Left lung (tissue), 14 donors: ENCODE measurements at places on chromosomes 2 and 18. TPM values are rescaled to one million over a fixed set of nuclear protein-coding genes. Genes with fewer than 3 reads are reported as not detected.
A peak's percentile ranks its signal among the peaks of the same experiment; 100 is the strongest.

Gene MAP2
- total RNA-seq, result 67.1 TPM

Gene PXDN
- 116 TPM for total RNA-seq

Gene EDAR
- 0.47 TPM for total RNA-seq

Gene ALLC
- not detected for total RNA-seq

Gene MRPL19
- total RNA-seq, result 45.9 TPM

Gene SERPINB12
- not detected for total RNA-seq

Gene IL18RAP
- 15.2 TPM for total RNA-seq

Gene MEIS1
- 57.6 TPM for total RNA-seq

Gene TEKT4
- total RNA-seq, result 1.8 TPM

Gene CNDP1
- total RNA-seq, result not detected

Gene AQP12B
- total RNA-seq, result not detected

Gene DYSF
- 24.5 TPM for total RNA-seq

Gene RNPEPL1
- 99.2 TPM for total RNA-seq

- no peak for DNase-seq
- H3K4me3 ChIP-seq, result no peak overlapping the region
- no peaks in the 10 kb centered on the region for H3K36me3 ChIP-seq
- H3K4me1 ChIP-seq, result no peaks in the 10 kb centered on the region
Observed at GRCh38 chr2:166135152-166135848, 7.5 kb upstream of the SCN1A start.

- H3K4me3 ChIP-seq, result no peak overlapping the region
- DNase-seq, result no peak
- H3K27me3 ChIP-seq, result no peaks in the 10 kb centered on the region
- H3K27ac ChIP-seq, result no peak overlapping the region
- peaks cover 16% of the 10 kb centered on the region for H3K4me1 ChIP-seq
- no peaks in the 10 kb centered on the region for H3K36me3 ChIP-seq
Observed at GRCh38 chr2:74828543-74828942, 5.4 kb upstream of the HK2 start.

DNA sequence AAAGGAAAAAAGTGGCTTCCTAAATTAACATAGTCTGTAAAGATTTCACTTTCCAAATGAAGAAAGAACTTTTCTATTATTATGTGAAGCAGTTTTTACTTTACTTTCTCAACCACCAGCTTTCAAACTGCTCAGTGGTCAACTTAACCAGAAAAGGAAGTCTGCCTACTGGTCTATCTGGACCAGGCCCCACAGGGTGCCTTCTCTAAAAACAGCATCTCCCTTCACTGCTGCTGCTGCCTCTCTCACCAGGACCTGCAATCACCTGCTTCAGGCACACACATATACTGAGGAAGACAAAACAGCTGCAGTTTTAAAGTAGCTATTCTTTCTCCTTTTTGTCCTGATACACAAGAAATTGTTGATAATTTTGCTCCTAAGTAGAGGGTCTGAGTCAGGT lies 221.3 kb upstream of the DCC start:
- H3K27me3 ChIP-seq, result no peaks in the 10 kb centered on the region
- DNase-seq, result no peak
- H3K27ac ChIP-seq, result no peak overlapping the region
- H3K36me3 ChIP-seq, result no peaks in the 10 kb centered on the region
- no peak overlapping the region for H3K4me3 ChIP-seq

GRCh38 chr2:26033270-26033817 lies 540 bp upstream of the RAB10 start:
- DNase-seq, result peak; percentile 74
- H3K36me3 ChIP-seq, result no peaks in the 10 kb centered on the region
- H3K27ac ChIP-seq, result peak overlapping the region; percentile 97
- no peaks in the 10 kb centered on the region for H3K27me3 ChIP-seq
- H3K4me1 ChIP-seq, result peaks cover 15% of the 10 kb centered on the region

DNA sequence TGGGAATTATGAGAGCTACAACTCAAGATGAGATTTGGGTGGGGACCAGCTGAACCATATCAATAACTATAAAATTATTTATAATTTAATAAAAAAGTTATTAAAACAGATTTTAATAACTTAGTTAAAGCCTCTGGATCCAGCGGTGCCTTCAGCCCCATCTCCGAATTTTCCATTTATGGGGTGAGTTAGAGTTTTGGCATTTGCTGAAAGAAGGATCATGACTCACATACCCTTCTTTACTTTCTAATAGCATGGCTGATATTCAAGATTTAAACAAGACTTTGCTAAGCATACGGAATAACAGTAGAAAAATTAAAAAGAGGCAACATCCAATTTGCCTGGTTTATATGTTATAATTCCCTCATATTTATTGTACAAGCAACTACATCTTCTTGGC lies 94.5 kb downstream of the RDH14 start:
- no peak overlapping the region for H3K27ac ChIP-seq
- no peaks in the 10 kb centered on the region for H3K4me1 ChIP-seq

- peak overlapping the region; percentile 23 for H3K27ac ChIP-seq
- peaks cover 5% of the 10 kb centered on the region for H3K4me1 ChIP-seq
- no peaks in the 10 kb centered on the region for H3K27me3 ChIP-seq
- H3K36me3 ChIP-seq, result peaks cover 23% of the 10 kb centered on the region
Observed at GRCh38 chr2:160317181-160318099, 117.4 kb upstream of the ITGB6 start.

- no peak overlapping the region for H3K27ac ChIP-seq
- no peaks in the 10 kb centered on the region for H3K27me3 ChIP-seq
- no peak overlapping the region for H3K4me3 ChIP-seq
Observed at GRCh38 chr2:61320181-61320580, 150.7 kb downstream of the USP34 start.

DNA sequence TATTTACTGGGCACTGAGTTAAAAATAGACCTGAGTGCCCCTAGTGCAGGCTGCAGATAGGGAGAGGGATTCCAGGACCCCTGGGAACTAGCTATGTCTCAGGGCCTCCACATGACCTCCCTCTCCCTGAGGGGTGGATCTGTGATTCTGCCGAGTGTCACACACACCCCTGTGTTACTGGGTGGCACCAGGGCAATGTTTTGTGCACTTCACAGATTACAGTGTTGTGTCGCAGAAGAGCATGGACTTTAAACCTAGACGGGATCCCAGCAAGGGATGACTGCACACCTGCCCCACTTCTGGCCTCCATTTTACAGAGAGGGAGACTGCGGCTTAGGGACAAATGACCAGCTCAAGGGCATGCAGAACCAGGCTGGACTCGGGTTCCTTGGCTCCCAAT lies 65.6 kb downstream of the ZFP36L2 start:
- H3K27ac ChIP-seq, result no peak overlapping the region
- H3K4me1 ChIP-seq, result peaks cover 20% of the 10 kb centered on the region
- no peak for DNase-seq
- H3K36me3 ChIP-seq, result no peaks in the 10 kb centered on the region
- H3K4me3 ChIP-seq, result no peak overlapping the region

DNA sequence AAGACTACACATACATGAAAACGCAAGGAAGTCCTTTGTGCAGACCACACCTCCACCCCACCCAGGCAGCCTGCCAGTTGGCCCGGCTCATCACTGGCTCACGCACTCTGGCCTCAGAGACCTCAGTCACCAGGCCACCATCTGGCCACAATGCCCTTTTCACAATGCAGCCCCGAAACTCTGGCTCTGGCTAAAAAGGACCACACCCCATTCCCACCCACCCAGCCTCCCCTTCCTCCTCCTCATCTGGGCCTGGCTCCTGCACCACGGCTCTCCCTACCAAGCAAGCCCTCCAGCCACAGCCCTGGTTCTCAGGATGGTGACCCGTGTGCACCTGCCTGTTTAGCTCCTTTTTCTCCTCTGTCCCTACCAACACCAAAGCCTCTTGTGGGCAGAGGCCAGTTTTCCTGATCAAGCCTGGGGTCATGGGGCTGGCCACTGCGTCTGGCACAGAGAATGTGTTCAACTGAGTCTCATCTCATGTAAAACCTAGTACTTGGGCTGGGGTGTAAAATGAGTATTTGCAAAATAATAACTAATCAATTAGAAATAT lies 7.4 kb downstream of the HDAC4 start:
- H3K27me3 ChIP-seq, result no peaks in the 10 kb centered on the region
- no peak overlapping the region for H3K27ac ChIP-seq
- H3K36me3 ChIP-seq, result peaks cover 12% of the 10 kb centered on the region
- H3K4me1 ChIP-seq, result peaks cover 38% of the 10 kb centered on the region

GRCh38 chr2:13504808-13505207 lies 788.1 kb downstream of the TRIB2 start:
- no peak overlapping the region for H3K27ac ChIP-seq
- no peaks in the 10 kb centered on the region for H3K36me3 ChIP-seq
- no peaks in the 10 kb centered on the region for H3K27me3 ChIP-seq
- no peak for DNase-seq
- H3K4me3 ChIP-seq, result no peak overlapping the region

DNA sequence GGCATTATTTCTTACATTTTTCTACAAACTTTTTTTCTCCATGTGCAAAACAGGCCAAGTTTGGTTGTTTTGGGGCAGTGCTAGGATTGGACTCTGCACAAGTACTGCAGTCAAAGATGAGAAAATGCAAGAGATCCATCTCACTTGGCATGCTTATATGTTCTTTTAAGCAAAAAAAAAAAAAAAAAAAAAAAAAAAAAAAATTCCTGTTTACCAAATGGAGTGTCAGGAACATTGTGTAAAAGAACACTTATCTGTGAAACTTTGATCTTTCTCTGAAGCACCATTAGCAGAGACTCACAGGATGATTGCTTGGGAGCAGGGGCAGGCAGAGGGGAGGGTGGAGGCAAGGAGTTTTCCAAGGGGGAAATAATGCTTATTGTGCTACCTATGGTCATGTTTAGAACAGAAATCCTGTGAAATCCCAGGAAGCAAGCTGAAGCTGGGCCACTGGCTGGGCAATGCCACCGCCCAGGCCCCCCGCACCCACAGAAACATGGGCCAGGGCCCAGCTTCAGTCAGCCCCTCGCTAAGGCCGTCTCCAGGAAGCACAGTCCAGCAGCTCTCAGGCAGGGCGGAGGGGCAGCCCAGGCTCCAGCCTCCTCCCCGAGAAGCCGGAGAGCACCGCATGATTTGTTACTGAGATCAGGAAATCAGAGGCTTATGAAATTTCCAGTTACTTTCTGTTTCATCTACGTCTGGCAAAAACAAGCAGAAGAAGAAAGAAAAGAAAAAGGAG lies 229.4 kb downstream of the ZNF516 start:
- peak overlapping the region; percentile 3 for H3K4me3 ChIP-seq
- H3K4me1 ChIP-seq, result peaks cover 20% of the 10 kb centered on the region

DNA sequence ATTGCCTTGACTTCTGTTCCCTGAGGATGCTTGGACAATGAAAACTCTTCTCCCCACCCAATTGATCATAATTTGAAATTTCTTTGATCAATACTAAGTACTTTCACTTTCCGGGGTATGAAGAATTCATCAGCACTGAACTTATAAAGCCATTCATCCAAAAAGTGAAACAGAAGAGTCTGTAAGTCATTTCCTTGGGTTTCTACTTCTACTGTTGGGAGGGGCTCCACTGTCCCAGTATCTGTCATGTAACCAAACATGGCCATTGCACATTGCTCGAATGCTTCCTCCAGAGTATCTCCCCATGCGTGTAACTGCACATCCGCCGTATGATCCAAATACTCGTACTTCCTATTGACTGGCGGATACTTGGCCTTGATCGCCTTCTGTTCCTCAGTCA lies 30.3 kb downstream of the NCL start:
- no peaks in the 10 kb centered on the region for H3K36me3 ChIP-seq
- DNase-seq, result no peak
- no peaks in the 10 kb centered on the region for H3K27me3 ChIP-seq
- no peak overlapping the region for H3K27ac ChIP-seq
- no peaks in the 10 kb centered on the region for H3K4me1 ChIP-seq

DNA sequence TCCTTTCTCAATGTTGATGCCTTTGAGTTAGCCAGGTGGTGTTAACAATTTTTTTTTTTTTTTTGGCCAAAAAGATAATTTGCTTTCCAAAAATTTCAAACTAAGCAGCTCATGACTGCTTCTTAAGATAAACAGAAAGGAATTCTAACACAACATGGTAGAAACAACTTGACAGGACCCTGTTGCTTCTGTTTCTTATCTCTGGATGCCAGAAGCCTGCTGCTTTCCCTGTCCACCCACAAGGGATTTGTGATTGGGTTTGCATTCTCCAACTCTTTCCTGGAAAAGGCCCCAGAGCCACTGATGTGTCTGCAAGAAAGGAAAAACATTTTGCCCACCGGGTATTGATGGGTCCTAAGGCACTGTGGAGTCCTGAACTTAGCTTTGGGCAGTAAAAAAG lies 217.2 kb upstream of the PKDCC start:
- no peaks in the 10 kb centered on the region for H3K27me3 ChIP-seq
- H3K36me3 ChIP-seq, result no peaks in the 10 kb centered on the region
- H3K4me1 ChIP-seq, result no peaks in the 10 kb centered on the region
- DNase-seq, result no peak
- no peak overlapping the region for H3K27ac ChIP-seq

DNA sequence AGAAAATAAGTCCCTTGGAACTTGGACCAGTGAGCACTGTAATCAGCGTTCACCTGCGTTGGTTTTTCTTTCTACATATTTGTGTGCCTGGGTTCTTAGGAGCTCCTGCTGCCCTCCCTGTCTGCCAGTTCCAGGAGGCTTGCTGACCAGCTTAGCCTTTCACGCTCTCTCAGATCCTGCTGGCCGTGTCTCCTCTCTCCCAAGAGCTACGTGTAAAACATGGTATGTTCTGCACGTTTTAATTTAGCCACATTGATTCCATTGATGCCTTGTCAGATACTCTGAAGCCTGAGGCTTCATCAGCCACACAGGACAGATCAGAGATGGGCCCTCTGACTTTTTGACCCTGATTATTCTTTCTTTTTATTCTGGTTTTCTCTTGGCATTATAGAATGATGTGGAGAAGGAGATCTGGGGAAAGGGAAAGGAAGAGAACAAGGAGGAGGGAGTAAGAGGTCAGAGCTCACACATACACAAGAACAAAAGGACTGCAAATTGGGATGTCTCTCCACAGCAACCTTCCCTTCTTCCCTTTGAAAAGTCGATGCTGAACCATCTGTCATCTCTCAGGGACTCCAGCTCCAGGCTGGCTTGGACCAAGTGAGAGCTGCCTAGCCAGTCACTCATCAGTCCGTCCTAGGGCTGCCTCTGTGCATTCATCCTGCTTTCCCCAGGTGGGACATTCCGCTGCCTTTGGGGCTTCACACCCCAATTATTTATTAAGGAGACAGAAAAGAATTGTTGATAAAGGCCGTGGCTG lies 152.8 kb downstream of the PIK3C3 start:
- H3K27me3 ChIP-seq, result no peaks in the 10 kb centered on the region
- DNase-seq, result no peak
- no peaks in the 10 kb centered on the region for H3K36me3 ChIP-seq
- no peaks in the 10 kb centered on the region for H3K4me1 ChIP-seq
- H3K27ac ChIP-seq, result no peak overlapping the region

DNA sequence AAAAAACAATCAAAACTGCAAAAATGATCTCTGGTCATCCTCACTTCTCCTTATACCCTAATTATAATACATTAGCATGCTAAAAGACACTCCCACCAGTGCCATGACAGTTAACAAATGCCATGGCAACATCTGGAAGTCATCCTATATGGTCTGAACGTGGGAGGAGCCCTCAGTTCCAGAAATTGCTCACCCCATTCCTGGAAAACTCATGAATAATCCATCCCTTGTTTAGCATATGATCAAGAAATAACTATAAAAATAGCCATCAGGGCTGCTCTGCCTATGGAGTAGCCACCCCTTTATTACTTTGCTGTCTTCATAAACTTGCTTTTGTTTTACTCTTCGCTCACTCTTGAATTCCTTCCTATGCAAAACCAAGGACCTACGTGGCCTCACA lies 5.7 kb upstream of the C2orf80 start:
- no peak overlapping the region for H3K4me3 ChIP-seq
- H3K27me3 ChIP-seq, result no peaks in the 10 kb centered on the region
- no peaks in the 10 kb centered on the region for H3K4me1 ChIP-seq
- no peaks in the 10 kb centered on the region for H3K36me3 ChIP-seq
